ENCODE measurements at places on chromosomes 6 and 20.

DNA sequence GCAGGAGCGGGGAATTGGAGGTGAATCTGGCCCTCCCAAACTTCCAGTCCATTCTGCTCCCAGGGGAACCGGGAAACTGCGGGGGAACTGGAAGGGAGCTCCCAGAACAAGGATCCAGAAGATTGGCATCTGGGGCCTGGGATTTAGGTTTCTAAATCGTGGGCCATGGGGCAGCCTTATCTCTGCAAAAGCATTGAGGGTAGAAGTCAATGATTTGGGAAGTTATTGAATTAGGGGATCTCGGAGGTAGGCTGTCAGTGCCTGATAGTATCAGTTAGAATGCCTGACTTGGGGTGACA lies 45.1 kb downstream of the HNF4A start:
- DNase-seq: no peak

GRCh38 chr6:134437376-134437775 lies 119.5 kb upstream of the SGK1 start:
- DNase-seq: peak; percentile 7

DNA sequence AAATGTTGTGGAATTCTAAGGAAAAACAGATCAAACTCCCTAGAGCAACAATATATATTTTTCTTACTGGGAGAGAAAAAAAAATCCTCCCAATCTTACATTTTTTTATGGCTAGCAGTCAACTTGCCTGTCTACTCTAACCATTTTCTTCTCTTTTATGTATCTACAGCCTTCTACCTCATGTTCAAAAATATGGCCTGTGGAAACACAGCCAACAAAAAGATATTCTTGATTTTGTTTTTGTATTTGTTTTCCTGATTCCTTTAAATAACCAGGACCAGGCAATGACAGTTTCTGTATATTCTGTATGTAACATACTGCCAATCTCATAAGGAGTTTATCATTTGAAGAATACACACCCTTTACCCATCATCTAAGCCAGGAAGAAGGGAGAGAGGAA lies 13.0 kb upstream of the SLC16A10 start:
- no peak for DNase-seq

- DNase-seq: no peak
Measured at GRCh38 chr6:131754715-131755567, 44.1 kb upstream of the CTAGE9 start.

DNA sequence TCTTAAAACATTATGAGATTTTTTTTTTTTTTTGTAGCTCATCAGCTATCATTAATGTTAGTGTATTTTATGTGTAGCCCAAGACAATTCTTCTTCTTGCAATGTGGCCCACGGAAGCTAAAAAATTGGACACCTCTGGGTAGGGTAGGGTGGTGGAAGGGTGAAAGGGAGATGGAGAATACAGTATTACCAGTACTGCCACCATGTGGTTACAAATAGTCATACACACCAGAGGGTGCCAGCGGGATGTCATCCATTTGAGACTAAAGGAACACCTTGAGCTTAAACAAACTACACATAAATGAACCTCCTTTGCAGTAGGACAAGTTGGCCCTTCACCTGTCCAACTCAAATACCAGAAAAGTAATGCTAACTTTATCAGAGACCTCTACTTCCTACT lies 601.9 kb downstream of the HTR1B start:
- DNase-seq: peak; percentile 44

- DNase-seq: no peak
Measured at GRCh38 chr6:22801831-22802230, 232.5 kb downstream of the HDGFL1 start.

DNA sequence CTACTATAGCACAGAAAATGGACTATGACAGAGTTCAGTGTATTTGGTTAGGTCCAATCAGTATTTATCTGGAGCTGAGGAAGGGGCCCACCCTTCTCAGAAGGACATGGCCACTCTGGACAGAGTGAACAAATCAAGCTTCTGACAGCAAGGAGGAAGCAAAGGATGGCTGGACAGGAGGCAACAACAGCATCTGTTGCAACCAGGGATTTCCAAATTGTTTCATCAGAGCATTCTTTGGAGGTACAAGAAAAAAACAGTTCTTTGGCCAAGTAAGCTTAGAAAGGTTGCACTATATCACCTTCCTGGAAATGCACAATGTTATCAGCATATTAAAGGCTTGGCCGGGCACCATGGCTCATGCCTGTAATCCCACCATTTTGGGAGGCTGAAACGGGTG lies 118.7 kb upstream of the SLC22A16 start:
- DNase-seq: no peak

GRCh38 chr6:155187994-155188706 lies 75.7 kb upstream of the CLDN20 start:
- DNase-seq: no peak

DNA sequence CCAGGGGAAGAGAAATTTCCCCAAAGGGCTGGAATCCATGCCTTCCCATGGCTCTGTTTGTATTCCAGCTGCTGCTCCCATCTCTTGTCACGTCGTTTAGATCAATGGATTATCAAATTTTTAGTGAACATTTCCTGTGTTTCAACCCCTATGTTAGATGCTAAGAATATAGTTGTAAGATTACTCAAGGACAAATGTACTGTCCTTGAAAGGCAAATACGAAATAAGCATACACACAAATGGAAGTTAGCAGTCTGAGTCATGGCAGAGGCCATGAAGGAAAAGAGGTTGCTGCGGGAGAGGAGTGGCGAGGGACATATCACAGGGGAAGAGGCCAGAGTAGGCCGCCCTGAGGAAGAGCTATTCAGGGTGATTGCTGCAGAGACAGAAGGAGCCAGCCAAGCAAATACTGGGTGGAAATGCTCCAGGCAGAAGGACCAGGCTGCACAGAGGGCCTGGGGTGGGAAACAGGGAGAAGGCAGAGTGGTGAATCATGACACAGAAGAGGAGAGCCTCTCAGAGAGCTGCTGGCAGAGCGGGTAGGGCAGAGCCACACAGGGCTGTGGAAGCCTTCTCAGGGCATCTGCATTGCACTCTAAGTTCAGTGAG lies 219.2 kb upstream of the LRFN2 start:
- DNase-seq: no peak

DNA sequence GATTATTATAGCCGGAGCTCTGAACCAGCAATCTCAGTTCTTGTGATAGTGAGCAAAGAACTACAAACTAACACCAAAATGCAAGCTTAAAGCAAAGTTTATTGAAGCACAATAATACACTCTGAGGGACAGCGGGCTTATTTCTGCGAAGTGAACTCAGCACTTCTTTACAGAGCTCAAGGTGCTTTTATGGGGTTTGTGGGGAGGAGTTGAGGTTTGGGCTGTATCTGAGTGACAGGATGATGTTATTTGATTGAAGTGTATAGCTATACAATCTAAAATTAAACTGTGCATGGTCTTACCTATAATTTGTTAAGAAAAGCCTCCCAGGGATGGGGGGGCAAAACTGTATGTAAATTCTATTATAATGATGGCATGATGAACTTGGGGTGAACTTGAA lies 1.0 kb upstream of the HFE start:
- no peak for DNase-seq

- DNase-seq: no peak
Measured at GRCh38 chr6:126661646-126662045, 321.7 kb downstream of the CENPW start.

DNA sequence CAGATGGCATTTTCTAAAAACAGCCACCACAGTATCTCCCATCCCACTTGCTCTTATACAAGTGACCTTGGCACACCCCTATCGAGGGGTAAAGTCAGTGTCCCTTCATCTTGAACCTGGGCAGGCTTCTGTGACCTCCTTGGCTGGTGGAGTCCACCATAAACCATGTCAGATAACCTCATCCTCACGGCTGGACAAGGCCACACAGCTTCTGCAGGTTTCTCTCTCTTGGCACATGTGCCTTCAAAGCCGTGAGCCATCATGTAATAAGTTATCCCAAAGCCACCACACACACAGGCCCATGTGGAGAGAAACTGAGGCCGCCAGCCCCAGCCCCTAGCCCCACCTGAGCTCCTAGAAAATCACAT lies 105.4 kb downstream of the SNX5 start:
- no peak for DNase-seq

All from NCI-H82 (cell line).